ENCODE measurements at places on chromosomes 12 and 14. TPM values are rescaled to one million over a fixed set of nuclear protein-coding genes. Genes with fewer than 3 reads are reported as not detected.

KRT80 gene
- polyA plus RNA-seq = 1.1 TPM

- DNase-seq = no peak
These were observed 364.5 kb upstream of the DIO2 start for GRCh38 chr14:80575763-80576162.

GRCh38 chr14:33435911-33436689 lies 497.4 kb downstream of the NPAS3 start:
- DNase-seq = no peak

DNA sequence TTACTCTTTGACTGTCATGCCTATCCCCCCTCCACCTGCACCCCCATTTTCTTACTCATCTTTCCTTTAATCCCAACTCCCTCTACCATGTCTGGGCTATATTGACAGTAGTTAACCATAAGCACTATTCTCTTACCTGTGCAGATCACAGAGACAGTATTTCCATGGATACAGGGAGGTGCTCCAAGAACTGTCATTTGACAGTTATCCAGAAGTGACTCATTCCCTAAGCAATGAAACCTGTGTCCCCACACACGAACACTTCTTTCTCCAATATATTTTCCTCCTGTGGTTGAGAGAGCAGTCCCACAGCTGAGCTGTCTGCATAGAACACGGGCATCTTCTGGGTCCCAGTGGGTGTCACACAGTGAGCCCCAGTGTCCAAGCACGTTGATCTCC lies 68.8 kb downstream of the CD163L1 start:
- no peak for DNase-seq

DNA sequence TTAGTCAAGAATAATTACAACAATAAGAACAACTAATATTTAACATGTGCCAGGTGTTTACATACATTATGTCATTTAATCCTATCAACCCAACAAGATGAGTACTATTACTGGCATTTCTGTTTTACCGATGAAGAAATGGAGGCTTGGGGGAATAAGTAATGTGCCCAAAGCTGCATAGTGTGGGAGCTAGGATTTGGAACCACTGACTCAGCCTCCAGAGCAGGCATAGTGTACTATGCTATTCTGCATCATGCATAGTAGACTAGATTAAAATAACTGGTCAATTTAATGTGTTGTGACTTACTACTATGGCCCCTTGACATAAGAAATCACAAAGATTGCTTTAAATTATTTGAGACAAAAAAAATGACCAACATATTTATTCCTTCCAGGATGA lies 9.5 kb downstream of the GPR19 start:
- no peak for DNase-seq
